NCI-H1417 (cell line): ENCODE measurements at places on chromosomes 11 and 22.
A peak's percentile ranks its signal among the peaks of the same experiment; 100 is the strongest.

- DNase-seq = no peak
Observed at GRCh38 chr11:31728432-31728831, 82.7 kb downstream of the PAX6 start.

DNA sequence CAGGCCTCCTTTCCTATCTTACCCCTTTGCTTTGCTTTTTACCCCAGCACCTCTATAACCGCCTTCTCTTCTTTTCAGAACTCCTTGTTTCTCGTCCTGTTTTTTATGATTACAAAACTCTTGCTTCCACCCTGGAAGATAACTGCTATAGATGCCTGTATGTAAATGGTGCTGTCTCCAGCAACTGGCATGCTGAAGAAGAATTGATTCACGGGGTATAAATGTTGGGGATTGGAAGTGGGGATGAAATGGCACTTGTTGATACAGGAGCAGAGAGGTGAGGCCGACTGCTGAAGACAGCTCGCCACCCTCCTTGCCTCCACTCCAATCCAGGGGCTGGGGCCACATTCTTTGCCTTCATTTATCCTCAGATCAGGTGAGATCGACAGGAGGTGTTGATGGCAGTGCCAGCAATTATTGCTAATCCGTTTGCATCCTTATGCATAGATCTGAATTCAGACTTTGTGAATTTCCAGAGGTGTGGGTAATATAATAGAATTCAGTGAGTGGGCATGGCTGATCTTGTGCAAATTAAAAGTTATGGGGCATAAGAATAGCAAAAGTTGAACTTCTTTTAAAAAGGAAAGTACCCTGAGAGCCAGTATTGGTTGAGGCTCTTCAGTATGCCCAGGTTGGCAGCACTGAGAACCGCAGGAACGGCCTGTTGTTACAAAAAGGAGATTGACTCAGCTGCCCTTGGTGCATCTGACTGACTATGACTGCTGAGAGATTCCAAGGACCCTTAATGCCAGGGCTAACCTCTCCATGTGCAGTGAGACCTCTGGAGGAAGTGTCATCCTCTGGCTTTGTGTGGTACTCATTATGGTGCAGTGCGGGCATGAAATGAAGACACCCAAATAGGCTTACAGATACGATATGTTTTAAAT, 5.3 kb downstream of the NEAT1 start:
- no peak for DNase-seq

GRCh38 chr11:12599408-12600143, 74.6 kb upstream of the TEAD1 start:
- peak; percentile 47 for DNase-seq

GRCh38 chr11:92707173-92707619, 262.3 kb upstream of the MTNR1B start:
- peak; percentile 95 for DNase-seq

- DNase-seq = peak; percentile 35
Observed at GRCh38 chr11:90757849-90758494, 535.1 kb upstream of the CHORDC1 start.

GRCh38 chr11:57471496-57471895, 11.2 kb downstream of the RTN4RL2 start:
- DNase-seq = no peak

- no peak for DNase-seq
Observed at GRCh38 chr11:111320728-111321568, 22.6 kb downstream of the POU2AF3 start.

DNA sequence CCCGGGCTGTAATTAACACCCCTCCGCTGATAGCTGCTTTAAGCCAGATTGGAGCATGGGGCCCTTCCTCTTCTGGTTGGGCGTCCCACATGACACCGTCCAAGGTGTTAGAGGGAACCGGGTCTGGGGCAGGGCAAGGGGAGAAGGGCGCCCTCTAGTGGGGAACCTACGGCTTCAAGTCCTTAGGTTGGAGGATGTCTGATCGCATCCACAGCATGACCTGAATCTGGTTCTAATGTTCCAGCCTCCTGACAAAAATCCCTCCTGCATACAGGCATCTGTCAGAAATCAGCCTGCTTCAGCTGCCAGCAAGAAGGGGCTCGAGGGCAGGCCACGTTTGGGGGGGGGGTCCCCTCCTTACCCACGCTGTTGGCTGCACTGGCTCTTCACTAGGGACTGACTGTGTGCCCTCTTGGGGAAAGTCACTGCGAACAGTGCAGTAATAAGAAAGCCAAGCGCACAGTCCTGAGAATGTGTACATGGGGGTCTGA, 94.2 kb upstream of the TBCEL start:
- peak; percentile 46 for DNase-seq

GRCh38 chr11:43542750-43543712, 137.5 kb upstream of the HSD17B12 start:
- DNase-seq = no peak

DNA sequence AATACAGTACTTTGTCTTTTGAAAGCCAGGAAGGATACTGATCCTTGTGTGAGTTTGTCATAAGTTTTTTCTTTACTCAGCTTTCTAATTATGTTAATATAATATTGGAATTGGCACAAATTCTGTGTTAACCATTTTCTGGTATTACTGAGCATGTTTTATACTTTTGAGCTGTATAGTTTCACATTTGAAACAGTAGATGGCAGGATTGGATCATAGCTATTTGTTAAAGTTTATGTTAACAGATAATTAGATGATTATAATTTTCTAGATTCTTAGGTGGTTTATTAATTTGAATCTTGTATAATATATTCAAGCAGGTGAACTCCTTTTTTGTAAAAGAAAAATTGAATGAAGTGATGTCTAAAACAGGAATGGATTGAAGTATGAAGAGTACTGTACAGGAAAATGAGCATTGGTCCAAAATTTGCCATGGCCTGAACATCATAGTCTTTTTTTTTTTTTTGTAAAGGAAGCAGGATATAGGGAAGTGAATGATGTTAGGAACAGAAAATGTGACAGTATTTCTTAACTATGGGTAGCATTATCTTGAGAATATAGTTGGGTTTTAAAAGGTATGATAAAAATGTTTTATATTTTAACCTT, 102.0 kb downstream of the CYP2R1 start:
- no peak for DNase-seq

DNA sequence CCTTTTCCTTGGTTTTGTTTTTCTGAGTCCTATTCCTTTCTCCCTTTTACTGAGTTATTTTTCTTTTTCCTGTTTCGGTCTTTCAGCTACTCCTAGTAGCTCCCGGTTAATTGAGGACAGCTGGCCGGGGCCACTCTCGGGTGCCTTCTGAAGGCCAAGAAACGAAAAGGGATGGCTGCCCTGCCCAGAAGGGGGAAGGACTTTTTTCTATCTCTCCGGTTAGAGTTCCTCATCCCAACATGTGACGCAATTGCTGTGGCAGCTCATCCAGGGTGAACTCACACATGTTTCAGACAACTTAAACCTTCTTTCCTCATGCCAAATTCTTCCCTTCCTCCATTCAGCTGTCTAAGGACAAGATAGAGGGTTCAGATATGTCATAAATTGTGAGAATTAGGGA, 83.6 kb downstream of the PIWIL4 start:
- DNase-seq = no peak
